Frontal cortex (tissue), 4 donors: ENCODE measurements at places on chromosomes 5 and 9.

DNA sequence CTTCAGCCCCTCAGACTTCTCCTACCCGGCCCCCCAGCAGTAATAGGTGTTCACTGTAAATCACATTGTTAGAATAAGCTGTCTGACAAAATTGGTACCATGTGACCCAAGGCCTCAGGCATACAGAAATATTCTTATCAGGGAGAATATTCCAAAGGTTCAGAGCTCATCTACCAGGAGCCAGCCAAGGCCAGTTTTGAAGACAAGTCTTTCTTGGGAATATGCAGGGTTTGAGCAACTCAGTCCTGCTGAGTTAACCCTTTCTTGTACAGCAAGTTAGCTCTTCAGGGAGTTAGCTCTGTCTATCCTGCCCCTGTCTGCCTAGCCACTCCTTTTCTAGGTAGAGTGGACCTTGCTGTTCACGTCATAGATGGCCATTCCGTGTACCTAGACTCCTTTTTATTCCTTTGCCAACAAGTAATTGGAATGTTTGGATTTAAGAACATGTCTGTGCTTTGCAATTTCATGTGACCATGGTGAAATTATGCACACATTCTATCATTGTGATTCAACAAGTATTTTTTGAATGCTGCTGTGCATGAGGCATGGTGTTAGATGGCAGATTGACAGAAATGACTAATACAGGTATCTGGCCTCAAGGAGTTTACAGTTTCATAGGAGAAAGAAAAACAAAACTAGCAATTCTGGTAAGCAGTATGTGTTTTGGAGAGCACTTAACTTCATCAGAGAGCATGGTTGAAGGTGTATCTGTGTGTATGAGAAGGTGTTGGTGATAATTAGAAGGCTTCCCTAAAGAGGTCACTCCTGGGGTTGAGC lies 22.6 kb downstream of the TGFBR1 start:
- no peak for DNase-seq

GRCh38 chr5:12865529-12865928 lies 961.3 kb upstream of the CTNND2 start:
- DNase-seq: no peak

DNA sequence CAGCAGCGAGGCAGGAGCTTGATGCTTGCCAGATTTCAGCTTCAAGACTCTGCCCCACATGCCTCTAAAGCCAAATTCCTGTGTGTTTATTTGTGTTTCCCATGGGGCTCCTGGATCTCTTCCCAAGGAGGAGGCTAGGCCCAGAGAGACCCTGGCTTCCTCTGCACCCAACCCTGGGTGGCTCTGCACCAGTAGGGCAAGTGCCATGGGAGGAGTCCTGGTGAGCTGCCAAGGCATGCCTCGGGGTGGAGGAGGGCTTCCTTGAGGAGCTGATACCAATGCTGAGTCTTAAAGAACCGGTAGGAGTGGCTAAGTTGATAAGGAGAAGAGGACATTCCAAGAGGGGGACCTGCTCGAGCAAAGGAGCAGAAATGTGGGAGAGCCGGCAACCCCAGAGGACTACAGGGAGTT lies 6.8 kb upstream of the TIFAB start:
- no peak for DNase-seq

GRCh38 chr5:85049020-85049419 lies 664.3 kb upstream of the EDIL3 start:
- DNase-seq: no peak

- DNase-seq: no peak
Measured at GRCh38 chr9:137459601-137460362, 648 bp upstream of the NSMF start.

- DNase-seq: no peak
Measured at GRCh38 chr5:156581725-156582124, 254.8 kb downstream of the SGCD start.

DNA sequence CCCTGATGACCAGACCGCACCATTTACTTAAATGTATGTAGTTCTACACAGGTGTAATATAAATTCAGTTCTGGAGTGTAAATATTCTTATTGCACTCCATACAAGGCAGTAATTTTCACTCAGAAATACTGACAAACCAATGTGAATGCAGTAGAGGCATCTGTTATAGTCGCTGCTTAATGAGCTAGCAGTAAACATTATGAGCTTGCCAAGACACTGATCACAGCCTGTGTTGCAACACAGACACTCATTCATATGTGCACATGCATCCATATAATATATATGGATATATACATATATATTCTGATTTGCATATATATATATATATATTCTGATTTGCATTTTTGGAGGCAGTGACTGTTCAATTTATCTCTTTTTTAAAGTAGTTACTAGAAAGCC lies 435.1 kb upstream of the ST8SIA4 start:
- DNase-seq: no peak

GRCh38 chr5:82111191-82111590 lies 139.4 kb downstream of the ATG10 start:
- no peak for DNase-seq

DNA sequence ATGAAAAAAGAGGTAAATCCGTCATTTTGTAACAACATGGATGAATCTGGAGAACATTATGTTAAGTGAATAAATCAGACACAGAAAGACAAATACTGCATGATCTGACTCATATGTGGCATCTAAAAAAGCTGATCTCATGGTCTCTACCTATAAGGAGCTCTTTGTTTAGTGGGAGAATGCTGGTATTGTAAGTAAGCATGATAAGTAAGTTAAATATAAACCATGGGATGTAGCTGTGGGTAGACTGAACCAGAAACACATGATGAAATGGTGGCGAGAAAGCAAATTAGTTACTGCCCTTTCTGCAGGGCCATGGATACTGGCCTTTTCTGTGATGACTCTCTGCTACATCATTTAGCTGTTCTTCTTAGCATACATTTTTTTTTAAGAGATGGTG lies 66.4 kb upstream of the RUSC2 start:
- DNase-seq: no peak

DNA sequence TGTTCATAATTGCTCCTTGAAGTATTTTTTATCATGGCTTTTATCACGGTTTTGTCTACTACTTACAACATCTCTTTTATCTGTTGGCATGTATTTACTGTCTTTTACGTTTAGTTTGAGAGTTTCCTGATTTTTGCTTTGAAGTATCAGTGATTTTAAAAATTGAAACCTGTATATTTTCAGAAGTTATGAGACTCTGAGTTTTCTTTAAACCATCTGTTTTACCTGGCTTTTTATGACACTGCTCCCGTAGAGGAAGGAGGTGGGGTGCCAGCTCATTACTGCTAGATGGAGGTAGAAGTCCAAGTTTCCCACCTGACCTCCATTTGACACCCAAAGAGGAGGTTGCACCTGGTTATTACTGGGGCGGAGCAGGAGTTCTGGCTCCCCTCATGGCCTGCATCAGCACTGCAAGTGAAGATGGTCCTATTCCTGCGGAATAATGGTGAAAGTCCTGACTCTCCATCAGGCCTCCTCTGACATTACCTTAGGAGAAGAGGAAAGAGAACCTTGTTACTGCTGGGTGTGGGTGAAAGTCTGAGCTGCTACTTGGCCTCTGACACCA lies 10.0 kb upstream of the ZNF131 start:
- no peak for DNase-seq

- DNase-seq: no peak
Measured at GRCh38 chr5:76384705-76385104, 18.4 kb upstream of the IQGAP2 start.

DNA sequence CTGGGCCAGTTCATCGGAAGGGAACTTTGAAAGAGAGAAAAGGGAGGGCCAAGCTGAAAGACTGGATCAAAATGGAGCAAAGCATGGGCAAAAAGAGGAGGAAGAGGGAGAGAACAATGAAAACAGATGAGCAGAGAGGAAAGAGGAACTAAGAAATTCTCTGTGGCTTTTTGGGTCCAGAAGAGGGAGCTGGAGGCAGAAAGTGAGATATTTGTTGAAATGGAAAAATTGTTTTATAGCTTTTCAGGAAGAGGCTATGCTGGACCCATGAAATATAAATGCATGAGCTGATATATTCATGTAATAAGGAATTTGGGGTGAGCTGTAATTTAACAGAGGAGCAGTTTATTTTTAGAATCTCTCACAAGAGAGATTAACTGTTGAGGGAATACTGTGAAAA lies 457.3 kb downstream of the DMAC1 start:
- no peak for DNase-seq

DNA sequence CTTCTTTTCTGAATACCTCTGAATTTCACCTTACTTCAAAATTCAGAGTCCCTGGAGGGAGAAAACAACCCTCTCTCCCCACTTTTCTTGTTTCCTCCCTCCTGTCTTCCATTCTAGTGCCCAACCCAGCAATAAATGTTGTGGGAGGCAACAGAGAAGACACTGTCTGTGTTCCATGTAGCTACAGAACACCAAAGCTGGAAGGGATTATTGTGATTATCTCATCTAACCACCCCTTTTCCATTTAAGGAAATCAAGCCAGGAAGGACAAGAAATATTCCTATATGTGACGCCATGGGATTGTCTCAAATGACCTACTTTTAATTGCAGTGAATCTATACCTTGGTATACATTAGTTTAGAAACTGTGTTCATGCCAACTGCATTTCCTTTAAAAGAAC lies 476.6 kb upstream of the TNC start:
- DNase-seq: no peak

- no peak for DNase-seq
Measured at GRCh38 chr5:122941737-122942136, 94.8 kb downstream of the PPIC start.

GRCh38 chr5:98911280-98912040 lies 17.3 kb downstream of the CHD1 start:
- no peak for DNase-seq

DNA sequence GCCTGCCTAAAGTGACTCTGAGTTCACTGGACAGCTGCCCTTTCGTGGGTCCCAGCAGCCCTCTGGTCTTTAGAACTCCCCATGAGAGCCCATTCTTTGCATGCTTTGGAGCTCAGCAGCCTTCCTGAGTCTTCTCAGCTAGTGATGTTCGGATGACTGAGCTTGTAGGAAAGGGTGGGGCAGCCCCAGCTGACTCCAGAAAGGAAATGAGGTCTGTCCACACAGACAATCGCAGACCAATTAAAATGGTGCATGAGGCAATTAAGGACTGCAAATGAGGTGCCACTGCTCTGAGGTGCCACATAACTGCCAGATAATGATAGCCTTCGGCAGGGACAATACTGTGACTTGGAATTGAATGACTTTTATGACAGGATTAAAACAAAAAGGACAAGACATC lies 25.4 kb upstream of the TOMM5 start:
- no peak for DNase-seq

DNA sequence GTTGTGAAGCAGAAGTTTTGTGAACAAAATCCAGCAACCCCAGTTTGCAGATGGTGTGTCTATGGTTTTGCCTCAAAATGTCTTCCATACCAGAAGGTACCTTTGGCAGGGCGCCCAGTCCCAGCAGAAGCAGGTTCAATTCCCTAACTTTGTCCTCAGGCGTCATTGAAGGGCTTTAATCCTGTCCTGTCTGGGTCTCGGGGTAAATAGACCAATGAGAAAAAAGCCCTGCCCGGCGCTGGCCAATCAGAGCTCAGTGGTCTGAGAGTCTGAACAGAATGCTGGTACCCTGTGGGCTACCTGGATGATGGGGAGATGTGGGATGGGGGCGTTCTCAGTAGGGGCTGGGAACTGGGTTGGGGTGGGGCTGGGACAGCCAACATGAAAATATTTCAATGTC lies 6.2 kb upstream of the ST6GALNAC4 start:
- no peak for DNase-seq

- no peak for DNase-seq
Measured at GRCh38 chr5:171667341-171668096, 118.1 kb upstream of the SMIM23 start.

GRCh38 chr5:180137401-180138213 lies 66.0 kb upstream of the RNF130 start:
- DNase-seq: no peak

GRCh38 chr5:96348536-96348935 lies 84.5 kb downstream of the PCSK1 start:
- DNase-seq: no peak

DNA sequence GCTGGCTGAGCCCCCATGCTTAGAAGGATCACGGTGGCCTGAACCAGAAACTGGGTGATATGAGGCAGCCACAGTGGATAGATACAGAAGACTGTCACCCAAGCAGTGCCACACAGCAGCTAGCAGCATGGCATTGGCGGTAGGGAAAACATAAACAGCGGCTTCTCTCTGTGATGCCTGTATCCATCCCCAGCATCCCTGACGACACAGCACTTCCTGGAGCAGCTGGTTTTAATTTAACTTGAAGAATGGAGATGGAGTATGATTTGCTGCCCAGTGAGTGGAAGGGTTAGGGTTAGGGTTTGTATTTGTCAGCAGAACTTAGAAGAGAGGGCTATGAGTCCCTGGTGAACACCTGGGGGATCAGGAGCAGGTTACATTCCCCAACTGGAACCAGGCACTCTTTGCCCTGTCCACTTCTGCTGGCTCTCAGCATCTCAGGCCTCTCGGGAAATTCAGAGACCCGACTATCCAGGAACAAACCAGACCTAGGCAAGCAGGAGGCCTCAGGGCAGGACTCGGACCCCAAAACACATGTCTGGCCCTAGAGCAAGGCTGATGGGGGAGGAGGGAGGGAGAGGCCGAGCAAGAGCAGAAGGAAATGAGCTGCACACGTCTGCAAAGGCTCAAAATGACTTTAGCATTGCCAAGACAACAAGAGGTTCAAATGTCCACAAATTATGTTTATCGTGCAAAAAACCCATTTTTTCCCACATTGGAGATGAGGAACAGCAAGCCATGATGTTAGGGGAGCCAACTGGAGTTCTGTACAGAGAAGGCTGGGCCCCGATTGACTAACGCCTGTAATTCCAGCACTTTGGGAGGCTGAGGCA lies 6.5 kb upstream of the GGTA1 start:
- DNase-seq: no peak

GRCh38 chr9:34986540-34987047 lies 3.0 kb upstream of the DNAJB5 start:
- no peak for DNase-seq

DNA sequence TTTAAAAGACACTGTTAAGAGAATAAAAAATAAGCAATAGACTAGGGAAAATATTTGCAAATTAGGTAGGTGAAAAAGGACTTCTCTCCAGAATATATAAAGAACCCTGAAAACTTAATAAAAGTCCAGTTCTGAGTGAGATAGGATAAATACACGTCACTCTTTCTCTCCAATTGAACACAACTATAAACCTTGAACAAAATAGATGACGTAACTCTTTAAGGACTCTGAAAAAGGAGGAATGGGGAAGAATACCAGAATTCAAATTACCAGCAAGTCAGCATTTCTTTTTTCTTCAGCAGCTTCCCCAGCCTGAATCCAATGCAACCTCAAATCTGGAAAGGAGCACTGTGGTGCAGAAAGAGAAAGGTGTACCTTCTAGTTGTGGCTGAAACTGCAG lies 6.8 kb upstream of the WDR41 start:
- DNase-seq: no peak

DNA sequence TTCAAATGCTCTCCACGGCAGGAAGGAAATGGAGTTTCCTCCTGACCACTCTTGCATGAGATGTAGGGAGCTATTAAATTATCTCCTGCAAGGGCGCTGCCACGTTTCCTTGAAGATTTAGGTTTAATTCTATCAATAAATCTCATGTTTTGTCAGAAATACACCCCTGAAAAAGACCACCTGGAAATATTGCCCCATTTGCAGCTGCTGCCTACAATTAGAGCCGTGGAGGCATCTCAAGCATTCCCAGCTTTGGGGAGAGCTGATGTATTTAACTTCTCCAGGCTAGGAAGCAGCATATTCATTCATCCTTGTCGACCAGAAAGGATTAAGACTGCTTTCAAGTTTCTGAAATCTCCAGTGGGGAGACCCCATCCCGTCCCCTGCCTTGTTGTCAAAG lies 40.5 kb downstream of the CCNJL start:
- no peak for DNase-seq
